ENCODE measurements at places on chromosomes 7 and 10.

- no peak for DNase-seq
Measured at GRCh38 chr10:26481914-26482550, 43.9 kb downstream of the APBB1IP start.

GRCh38 chr10:84355106-84355505, 26.7 kb downstream of the CCSER2 start:
- DNase-seq = no peak

GRCh38 chr10:118723466-118723865, 31.3 kb downstream of the CACUL1 start:
- DNase-seq = no peak

DNA sequence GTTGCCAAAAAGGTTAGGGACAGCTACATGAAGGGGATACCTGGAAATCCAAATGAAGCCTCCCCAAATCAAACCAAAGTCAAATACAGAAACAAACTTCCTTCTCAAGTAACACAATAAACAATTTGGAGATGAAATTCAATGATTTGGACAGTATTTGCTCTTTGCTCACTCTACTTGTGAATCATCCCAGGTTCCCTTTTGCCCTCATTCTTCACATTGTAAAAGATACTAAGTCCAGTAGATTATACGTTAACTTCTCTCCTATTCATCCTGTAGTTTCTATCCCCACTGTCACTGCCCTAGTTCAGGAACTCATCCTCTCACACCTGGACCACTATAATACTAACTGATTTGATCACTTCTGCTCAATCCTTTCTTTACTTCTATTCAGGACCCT, 28.3 kb downstream of the FZD1 start:
- no peak for DNase-seq

DNA sequence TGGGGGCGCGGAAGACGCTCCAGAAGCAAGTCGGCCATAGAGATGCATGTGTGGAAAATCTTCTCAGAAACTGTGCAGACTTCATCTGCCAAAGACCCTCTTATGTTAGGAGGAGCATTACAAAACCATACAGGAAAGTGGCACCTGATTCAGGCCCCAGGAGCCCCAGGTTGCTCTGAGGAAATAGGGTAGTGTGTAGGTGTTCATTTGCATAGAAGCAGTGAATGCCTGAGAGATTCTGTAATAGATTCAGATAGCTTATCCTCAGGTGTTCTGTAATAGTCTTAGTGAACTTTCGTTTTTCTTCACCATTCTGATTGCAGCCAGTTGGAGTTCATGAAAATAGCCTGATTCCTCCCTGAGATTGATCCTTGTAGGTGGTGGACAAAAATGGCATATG, 106.4 kb upstream of the GJD4 start:
- no peak for DNase-seq

DNA sequence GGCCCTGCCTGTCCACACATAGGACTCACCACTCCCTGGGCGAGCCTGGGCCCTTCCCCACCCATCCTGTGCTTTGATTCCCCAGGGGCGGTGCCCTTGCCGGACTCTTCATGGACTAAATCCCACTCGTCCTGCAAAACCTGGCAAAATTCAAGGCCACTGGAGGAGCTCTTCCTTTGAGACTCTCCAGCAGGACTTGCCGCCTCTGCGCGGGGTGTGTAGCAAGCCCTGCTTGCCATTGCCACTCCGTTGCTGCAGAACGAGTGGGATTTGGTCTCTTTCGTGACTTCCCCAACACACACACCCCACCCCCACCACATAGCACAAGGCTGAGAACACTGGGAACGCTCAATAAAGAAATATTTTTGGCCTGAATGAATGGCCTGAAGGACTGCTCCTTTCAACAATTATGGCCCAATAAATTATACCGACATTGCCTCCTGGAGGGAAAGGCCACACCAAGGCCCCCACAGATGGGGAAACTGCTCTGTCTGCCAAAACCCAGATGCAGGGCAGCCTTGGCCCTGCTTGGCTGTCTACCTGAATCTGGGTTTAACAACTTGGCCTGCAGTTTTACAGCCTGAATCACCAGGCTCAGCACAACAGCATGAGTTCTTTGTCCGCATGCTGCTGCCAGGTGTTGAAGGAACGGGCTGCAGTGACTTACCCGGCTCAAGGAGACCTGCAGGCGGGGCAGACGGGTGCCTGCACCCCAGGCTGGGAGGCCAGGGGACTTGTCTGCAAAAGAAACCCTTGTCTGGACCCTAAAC, 72.8 kb upstream of the KAT6B start:
- no peak for DNase-seq

DNA sequence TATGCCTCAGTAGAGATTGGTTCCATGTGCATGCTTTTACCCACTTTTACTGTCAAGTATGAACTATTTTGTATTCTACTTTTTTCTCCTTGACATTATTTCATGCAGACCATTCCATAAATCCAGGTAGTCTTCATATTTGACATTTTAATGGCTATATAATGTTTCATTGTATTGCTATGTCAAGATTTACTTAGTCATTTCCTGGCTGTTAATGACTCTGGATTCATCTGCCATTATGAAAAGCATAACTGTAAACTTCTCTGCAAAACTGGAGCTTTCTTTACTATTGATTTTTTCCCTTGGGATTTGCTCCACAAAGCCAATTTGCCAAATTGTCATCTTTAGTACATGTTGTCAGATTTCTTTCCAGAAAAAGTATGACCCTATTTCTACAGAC, 6.8 kb upstream of the MSRB2 start:
- no peak for DNase-seq

DNA sequence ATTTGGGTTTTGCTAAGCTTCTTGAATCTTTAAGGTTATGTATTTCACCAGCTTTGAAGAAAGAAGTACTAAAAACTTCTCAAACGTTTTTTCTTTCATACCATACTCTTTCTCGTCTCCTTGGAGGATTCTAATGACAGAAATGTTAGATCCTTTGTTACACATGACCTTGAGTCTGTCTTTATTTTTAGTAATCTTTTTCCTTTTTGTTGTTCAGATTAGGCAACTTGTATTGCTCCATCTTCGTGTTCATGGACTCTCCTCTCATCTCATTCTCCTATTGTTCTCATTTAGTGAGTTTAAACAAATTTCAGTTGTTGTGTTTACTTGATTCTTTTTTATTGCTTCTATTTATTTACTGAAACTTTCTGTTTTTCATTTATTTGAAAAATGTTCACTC, 73.7 kb downstream of the WDFY4 start:
- DNase-seq = no peak

GRCh38 chr7:28668085-28668484, 255.8 kb downstream of the CREB5 start:
- DNase-seq = no peak

DNA sequence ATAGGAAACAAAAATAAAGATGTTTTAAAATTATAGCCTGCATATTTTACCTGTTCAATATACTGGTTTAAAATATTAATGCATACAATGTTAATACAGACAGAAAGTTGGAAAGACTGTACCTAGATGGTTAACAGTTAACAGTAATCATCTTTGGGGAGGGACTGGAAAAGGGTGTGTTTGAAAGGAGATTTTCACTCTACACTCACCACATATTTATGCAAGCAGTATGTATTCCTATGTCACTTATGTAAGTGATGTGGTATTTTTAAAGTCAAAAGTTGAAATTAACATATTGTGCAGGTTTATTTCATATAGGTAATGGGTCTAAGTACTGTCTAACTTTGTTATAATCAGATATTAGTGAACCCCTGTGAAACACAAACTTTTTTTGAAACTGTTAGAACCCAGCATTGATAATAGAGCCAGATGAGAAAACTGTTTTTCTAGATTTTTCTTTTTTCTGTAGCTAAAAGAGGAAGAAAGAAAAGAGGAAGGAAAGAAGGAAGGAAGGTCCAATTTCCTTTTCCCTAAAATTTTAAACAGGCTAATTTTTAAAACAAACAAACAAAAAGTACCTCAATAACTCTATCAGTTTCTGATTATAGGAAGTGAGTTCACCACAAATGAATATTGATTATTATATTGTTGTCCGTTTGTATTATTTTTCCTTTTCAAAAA, 9.0 kb upstream of the STARD3NL start:
- DNase-seq = no peak

DNA sequence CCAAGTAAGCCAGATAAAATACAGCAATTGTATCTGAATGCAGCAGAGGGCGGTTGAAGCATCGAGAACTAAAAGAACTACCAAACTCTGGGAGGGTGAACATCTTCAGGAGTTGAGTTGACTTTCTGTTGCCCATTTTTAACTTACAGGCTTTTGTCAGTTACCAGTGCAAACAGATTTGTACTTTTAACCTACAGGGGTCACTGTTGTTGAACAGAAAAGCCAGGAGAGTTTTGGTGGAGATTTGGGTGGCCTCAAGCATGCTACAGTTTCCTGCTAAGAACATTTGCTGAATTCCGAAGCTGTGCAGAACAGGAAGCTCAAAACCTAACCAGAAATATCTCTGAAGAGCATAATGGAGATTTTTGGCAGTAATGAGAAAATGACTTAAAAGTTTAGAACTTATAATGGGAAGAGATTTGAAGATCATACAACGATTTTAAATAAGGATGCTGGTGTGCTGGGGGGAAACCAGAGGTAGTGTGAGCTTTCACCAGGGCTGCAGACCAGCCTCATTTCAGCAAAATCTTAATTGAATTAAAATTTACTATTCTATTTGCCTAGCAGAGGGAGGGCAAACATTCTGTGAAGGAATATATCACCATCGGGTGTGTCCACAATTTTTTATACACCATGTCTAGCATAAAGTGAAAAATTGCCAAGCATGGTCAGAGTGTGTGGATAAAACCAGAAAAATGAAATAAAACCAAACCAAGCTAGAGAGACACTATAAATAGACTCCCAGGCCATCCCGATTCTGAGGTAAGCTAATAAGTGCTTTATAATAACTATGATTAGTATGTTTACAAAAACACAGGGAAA, 208.6 kb upstream of the CCDC6 start:
- DNase-seq = peak; percentile 11

DNA sequence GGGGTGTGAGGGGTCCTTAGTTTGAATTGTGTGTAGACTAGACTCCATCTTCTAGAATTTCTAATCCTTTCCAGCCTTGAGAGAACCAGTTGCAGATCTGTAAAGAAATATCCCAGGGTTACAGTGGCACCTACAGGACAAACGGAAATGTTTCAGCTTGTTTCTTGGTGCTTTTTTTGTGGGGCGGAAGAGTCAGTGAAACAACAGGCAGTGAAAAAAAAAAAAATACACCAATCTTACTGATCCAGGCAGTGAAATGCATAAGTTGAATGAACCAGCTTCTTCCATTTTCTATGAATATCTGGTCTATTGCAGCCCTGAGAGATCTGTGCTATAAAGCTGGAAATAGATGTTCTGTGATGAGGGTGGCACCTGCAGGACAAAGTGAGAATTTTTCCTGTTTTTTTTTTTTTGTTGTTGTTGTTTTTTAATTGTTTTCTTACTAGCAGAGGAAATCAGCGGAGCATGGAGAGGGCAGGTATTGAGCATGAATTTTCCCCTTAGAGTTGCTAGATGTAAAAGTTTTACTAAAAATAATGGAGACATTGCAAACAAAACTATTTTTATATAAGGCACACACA, 81.9 kb upstream of the DYNC1I1 start:
- DNase-seq = peak; percentile 37

DNA sequence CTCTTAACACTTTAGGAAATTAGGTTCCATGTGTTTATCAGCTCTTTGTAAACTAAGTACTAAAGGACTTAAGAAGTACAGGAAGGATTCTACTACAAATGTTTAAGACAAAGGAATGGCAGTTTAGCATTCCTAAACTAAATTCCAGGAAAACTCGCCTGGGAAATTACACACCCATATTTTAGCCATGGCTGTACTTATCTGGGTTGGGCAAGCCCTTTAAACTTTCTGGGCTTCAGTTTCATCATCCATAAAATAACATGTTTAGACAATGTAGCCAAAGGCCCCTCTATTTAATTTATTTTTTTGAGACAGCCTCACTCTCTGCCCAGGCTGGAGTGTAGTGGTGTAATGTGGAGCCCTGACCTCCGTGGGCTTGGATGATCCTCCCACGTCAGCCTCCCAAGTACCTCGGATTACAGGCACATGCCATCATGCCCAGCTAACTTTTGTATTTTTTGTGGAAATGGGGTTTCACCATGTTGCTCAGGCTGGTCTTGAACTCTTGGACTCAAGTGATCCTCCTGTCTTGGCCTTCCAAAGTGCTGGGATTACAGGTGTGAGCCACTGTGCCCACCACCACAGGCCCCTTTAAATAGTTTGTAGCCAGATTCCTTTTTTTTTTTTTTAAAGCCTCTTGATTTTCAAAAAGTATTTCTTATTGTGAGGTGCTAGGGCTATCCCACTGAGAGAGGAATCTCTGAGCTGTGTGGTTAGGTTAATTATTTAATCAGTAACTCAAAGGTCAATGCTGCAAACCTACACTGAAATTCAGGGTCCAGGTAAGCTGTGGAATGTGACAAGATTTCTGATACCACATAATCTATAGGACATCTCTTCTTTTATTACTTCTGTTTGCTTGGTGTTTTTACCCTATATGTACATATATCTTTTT, 32.1 kb downstream of the TMEM60 start:
- DNase-seq = no peak

GRCh38 chr7:20305726-20306125, 25.0 kb upstream of the ITGB8 start:
- no peak for DNase-seq

DNA sequence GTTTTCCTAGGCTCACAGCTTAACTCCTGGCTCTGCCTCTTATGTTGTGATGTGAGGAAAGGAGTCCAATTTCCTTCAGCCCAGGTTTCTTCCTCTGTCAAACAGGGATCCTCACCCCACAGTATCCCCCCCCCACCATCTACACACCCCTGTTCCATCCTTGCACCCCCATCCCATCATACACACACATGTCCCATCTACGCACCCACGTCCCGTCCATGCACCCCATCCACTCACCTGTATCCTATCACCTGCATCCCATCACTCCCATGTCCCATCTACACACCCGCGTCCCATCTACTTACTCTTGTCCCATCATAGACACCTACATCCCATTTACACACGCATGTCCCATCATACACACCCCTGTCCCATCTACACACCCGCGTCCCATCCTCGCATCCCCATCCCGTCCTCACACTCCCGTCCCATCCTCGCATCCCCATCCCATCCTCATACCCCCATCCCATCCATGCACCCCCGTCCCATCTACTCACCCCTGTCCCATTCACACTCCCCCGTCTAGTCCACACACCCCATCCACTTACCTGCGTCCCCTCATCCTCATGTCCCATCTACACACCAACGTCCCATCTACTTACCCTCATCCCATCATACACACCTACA, 117.3 kb downstream of the TRRAP start:
- DNase-seq = no peak

- DNase-seq = no peak
Measured at GRCh38 chr7:30027065-30027456, 559 bp upstream of the FKBP14 start.

DNA sequence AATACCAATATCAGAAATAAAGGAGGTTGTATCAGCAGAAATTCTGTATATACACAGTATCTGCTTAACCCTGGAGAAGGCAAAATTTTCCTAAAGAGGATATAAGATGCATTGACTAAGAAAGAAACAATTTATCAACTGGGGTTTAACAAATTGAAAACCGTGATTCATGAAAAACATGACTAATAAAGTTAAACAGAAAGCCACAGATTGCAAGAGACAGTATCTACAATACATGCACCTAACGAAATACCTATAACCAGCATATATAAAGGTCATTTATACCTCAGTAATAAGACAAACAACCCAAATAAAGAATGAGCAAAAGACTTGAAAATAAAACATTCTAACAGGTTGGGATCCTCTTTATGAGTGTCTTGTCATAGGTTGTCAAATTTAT, 101.8 kb downstream of the IQUB start:
- DNase-seq = no peak
